M059J (cell line): ENCODE measurements at places on chromosomes 5 and 9.

DNA sequence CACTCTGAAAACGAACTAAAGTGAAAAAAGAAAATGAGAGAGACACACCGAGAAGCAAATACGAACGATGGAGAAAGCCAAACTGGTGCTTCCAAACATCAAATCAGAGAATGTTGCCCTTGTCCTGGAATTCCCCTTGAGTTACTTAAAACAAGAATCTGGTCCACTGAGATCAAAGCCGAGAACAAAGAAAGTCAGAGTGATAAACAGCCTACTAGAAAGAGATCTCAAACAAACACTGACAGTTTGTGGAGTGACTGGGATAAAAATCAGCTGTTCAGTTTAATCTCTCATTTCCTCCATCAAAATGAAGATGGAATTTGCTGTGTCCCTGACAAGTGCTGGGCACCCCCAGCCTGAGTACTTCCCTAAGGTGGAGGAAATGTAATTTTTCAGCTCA, 582.6 kb downstream of the NR2F1-AS1 start:
- no peak for DNase-seq

- no peak for DNase-seq
Measured at GRCh38 chr5:12250454-12250853, 346.2 kb upstream of the CTNND2 start.

- no peak for DNase-seq
Measured at GRCh38 chr9:134214386-134214765, 50.0 kb upstream of the RNU6ATAC start.

DNA sequence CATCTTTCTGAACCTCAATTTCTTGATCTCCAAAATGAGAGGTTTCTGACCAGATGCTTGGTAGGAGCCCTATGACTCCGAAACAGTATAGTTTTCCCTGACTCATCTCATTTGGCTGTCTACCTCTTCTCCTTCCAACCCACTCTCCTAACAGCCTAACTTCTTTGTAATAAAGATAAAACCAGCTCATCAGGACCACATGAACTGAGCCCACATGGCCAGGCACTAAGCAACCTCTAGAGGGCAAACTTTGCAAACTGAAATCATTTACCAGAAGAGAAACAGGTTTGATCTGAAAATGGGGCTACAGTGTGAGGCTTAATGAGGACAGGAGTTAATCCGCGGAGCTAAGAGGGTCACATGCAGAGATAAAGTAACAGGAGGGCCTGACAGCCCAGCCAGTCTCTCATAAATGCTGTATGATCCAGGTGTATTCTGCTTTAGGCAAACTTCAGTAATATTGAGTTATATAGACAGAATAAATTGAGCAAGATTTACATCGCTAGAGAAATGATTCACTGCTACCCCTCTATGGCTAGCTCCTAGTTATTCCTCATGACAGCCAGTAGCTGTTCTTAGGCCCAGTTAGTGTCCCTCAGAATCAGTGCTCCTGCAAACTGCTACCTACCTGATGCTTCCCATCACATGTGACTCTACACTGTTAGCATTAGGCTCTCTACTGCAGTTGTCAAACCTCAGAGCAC, 64.6 kb downstream of the ABCA1 start:
- DNase-seq, result peak; percentile 82

- peak; percentile 46 for DNase-seq
Measured at GRCh38 chr5:111960476-111961215, 203.7 kb upstream of the NREP start.

- DNase-seq, result no peak
Measured at GRCh38 chr9:133638711-133639110, 2.5 kb downstream of the DBH start.

DNA sequence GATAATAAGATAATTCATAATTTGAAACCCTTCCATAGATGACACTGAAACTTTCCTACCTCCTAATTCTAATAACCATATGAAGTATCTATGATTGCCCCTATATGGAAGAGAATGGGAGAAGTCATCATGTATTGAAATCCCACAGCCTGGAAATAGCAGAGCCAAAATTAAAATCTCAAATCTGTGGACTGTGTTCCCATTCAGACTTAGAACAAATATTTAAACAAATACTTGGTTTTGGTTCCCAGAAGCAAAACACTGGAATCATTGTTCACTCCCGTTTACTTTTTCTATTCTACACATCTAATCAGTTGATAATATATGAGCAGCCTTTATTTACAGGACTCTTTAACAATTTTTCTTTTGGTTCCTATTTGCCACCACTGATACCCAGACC, 92.6 kb upstream of the PTPRD start:
- DNase-seq, result no peak

- DNase-seq, result no peak
Measured at GRCh38 chr5:79418276-79418675, 95.7 kb downstream of the HOMER1 start.

DNA sequence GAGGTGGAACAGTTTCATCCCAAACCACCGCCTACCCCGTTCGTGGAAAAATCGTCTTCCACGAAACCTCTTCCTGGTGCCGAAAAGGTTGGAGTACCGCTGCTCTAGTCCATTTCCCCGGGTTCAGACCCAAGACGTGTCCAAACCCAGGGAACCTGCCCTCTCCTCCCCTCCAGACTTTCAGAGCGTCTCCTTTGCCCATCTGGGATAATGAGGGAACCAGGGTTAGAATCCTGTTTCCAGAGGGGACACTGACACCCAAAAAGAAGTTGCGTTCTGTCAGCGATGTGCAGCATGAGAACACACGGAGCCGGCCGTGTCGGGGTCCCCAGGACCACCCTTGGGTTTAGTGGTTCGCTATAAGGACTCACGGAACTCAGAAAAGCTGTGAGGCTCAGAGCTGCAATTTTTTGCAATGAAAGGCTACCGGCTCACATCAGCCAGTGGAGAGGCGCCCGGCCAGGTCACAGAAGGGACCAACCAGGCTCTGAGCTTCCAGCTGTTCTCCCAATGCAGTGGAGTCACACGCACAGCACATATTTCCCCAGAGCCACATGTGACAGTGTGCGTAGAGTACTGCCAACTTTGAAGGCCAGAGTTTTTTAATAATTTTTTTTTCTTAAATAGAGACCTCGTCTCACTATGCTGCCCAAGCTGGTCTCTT, 19.4 kb downstream of the LAMC3 start:
- DNase-seq, result no peak

DNA sequence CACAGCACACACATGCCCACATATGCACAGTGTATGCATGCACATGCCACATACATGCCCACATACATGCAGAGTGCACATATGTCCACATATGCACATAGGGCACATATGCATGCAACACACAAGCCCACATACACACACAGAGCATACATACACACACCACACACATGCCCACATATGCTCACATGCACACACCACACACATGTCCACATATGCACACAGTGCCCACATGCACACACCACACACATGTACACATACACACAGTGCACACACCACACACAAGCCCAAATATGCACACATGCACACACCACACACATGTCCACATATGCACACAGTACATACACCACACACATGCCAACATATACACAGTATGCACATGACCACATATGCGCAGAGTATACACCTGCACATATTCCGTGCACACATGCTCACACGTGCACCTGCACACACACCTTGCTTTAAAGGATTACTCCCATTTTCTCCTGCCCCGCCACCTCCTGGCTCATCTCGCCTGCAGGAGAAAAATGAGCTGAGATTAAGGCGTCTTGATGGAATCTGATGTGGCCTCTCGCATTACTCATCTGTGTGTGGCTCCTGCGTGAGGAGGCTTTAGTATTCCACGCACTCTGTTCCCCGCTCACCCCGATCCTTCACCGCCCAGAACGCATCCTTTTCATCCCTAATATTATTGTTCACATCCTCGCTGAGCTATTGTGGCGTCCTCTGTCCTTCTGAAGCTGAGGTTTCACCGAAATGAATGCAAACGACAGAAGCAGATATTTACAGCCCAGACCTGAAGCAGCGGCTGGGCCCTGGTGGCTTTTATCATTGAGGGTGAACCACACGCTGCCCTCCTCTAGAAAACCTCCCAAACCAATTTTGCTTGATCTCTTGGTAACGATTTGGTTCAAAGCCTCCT, 182.7 kb downstream of the OLFM1 start:
- no peak for DNase-seq
